ENCODE measurements at places on chromosomes 7 and 10.

DNA sequence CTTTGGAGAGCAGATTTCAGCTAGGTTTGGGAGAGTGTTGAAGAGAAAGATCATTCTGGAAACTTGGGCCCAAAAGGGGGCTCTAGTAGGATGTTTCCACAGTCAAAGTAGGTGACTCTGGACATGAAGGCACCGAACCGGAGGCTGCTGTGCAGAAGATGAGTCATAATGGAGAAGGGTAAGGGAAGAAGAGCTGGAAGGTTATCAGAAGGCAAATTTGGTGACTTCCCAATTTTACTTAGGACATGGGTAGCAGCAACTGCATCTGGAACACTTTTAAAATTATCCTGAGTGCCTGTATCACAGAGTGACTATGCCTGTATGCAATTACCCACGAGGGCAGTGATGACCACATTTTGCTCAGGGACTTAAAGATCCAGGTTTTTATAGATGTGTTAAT, 38.8 kb downstream of the PIK3AP1 start:
- no peak for DNase-seq

- DNase-seq: no peak
Measured at GRCh38 chr7:43590862-43591557, 8.1 kb downstream of the STK17A start.

DNA sequence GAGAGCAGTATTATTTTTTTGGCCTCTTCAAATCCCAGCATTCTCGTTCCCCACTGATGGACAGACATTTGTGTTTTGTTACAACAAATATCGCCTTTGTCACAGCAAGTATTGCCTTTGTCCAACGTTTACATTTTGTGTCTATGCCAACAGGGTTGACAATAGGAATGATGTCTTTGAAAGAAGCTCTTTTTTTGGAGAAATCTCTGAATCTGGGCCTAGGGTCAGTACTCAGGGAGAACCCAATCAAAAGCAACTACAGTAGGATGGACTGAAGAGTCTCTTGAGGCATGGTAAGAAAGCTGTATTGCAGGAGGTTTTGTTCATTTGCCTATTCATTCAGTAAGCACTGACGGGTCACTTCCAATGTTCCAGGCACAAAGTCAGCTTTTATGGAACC, 57.7 kb upstream of the KLF14 start:
- DNase-seq: no peak

- no peak for DNase-seq
Measured at GRCh38 chr10:80416479-80417098, 8.2 kb downstream of the PRXL2A start.

DNA sequence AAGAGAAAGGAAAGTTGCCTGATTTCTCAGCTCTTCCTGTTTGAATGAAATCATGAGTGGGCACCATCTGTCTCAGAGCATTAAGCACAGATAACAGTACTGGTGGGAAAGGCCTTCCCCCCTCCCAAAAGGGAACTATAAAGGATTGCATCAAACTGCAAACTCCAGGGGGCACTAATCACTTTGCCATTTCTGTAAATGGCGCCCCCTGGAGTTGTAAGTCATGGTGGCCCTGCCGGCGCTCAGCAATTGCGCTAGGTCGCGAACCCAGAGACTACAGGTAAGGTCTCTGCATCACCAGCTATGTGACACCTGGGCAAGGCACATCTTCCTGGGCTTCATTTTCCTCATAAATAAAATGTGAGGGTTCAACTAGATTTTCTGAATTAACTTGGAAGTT, 11.1 kb downstream of the LRRC4 start:
- no peak for DNase-seq

GRCh38 chr10:101099901-101100300, 31.2 kb upstream of the TLX1 start:
- no peak for DNase-seq
